ENCODE measurements at places on chromosomes 4 and X.
A peak's percentile ranks its signal among the peaks of the same experiment; 100 is the strongest.

DNA sequence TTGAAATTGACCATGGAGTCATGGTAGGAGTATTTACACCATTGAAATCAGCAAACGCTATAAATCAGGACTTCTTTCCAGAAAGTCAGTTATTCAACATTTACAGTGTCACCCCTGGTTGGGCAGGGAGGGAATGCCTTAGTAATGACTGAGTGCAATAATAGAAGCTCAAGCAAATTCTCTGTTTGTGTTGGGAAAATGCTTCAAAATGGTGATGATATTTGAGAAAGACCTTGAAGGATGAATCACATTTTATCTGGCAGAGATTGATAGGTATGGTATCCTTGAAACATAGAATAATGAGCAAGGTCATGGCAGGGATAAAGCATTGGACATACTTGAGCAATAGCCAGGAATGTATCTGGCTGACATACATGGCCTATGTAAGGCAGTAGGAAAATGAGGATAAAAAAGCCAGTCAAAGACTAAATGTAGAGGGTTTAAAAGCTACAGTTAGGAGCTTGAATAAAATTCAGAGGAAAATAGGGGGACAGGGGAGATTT lies 248.7 kb downstream of the FMR1NB start:
- peak; percentile 76 for DNase-seq

DNA sequence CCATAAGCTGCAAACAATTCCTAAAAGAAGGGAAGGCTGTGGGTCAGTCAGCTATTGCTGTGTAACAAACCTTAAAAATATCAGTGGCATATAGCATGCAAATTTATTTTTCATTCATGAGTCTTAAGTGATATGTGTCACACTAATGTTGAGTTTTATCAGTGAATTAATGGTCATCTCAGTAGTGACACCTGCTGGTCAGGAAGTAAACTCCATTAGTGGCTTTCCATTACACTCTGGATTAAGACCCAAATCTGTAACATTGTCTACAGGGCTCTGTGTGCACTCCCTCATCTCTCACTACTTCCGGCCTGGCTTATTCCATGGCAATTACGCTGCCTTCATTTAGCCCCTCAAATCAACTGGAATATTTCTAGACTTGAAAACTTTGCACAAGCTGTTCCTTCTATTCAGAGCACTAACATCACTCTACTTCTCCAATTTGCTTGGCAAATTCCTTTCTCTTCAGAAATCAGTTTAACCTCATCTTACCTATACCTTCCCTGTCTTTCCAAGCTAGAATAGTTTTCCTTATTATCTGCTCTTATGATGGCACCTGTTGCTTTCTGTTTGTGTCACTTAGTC lies 217.3 kb upstream of the TAPT1 start:
- peak; percentile 46 for DNase-seq

GRCh38 chr4:7506572-7506971 lies 71.8 kb upstream of the PSAPL1 start:
- no peak for DNase-seq

DNA sequence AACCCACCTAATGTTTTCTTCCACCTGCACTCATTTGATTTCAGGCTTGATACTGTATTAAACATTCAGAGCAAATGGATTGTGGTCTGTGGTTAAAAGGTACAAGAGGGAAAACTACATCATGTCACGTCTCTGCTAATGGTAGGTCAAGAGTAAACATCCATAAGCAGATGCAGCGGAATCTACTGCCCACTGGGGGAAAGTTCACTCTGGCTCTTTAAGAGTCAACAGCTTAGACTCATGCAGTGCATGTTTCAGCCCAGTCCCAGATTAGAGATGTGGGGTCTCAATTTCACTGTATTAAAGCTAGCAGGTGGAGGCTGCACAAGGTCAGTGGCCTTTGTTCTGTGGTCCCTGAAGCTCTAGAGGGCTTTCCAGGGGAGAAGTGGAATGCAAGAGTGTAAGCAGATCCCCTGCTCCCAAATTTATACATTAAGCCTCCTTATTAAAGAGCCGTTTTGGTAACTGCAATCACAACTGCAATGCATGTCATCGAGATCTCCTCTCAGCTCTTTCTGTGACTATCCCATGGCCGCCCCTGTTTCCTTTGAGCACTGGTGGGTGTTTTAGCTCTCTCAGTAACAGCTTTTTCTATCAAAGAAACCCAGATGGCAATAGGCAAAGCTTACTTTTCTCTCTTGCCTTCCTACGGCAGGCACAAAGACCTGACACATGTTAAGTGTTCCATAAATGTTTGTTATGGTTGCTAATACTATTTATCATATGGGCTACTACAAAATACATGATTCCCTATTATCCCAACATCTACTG lies 53.4 kb downstream of the LDB2 start:
- peak; percentile 21 for DNase-seq

- peak; percentile 95 for DNase-seq
Measured at GRCh38 chr4:86927843-86928395, 6.9 kb upstream of the AFF1 start.

GRCh38 chr4:81565142-81565870 lies 93.6 kb upstream of the RASGEF1B start:
- peak; percentile 1 for DNase-seq

GRCh38 chr4:56959100-56959499 lies 18.3 kb downstream of the NOA1 start:
- DNase-seq = no peak

GRCh38 chr4:163967263-163967662 lies 472.8 kb downstream of the TMA16 start:
- no peak for DNase-seq

DNA sequence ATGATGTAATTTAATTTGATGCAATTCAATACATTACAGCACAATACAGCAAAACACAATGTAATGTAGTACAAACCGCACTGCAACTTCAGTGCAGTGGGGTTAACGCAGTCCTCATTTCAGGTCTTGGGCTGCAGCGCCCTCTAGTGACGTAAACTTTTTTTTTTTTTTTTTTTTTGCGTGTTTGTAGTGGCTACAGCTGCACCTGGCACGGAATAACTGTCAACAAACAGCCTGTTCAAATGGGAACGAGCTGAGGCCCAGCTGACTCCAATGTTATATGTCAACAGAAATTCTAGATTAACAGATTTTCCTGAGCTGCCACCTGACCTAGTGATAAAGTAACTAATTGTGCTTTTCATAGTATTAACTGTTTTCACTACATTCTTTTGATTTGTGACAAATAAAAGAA lies 33.5 kb upstream of the RASSF6 start:
- DNase-seq = peak; percentile 67

GRCh38 chr4:120850018-120850599 lies 72.4 kb downstream of the PRDM5 start:
- DNase-seq = peak; percentile 91

GRCh38 chrX:15790769-15791290 lies 546 bp downstream of the ZRSR2 start:
- no peak for DNase-seq

DNA sequence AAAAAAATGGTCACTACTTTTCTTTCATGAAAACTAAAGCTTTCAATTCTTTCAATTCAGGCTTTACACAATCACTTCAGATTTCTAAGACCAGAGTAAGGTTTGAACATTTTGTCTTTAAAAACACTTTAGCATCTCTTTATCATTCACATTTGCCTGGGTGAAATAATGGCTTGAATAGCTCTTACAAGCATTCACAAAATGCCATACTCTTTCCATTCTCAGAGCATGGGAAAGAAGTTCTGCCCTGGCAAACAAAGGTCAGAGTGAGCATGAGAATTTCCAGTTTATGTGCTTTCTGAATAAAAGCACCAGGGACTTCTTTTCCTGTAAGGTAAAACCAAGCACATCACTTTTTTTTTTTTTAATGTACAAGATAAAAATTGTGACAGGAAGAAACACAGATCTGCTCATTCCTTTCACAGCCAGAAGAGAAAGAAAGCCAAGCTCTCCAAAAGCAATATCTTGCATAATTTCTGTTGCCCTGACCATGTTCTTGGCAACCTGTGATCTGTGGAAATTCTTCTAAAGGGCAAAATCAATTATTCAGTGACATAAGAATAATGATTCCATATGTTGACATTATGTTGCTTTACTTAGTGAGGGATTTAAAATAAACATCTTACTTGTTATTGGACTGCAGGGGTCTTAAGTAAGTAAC lies 64.8 kb downstream of the CD40LG start:
- DNase-seq = no peak

DNA sequence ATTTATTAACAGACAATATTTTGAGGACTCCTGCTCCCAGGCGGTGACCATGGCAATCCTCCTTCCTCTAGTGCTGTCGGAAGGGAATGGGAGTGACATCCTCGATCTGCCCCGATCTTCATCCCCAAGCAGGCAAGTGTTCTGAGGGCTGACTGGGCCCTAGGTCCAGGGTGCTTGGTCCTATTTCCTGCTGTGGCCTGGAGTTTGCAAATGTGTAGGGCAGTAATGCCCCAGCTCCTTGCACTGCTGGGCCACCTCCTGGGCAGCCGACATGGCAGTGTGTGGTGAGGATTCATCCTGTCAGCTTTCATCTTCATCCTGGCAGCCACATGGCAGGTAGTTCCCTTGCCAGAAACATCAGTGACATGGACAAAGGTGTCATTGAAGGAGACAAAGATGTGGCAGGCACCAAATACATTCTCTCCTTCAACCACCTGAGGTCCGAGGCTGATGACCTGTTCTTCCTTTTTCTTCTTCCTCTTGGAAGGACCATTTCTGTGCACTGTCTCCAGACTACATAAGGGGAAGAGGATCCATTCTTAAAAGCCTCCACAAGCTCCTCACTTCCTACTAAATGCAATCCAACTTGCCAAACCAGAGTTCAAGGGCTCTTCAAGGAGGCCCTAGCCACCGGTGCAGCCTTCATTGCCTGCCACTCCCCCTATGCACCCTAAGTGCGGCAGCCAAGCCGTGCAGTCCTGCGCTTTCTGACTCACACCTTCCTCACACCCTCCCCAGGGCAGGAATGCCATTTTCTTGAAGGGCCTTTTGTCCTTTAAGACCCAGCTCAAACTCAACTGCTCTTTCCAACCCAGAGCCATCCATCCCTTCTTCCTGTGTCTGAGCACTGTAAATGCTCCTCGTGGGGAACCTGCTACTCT lies 65.7 kb downstream of the TMEM154 start:
- no peak for DNase-seq

GRCh38 chrX:40278340-40279090 lies 180.8 kb upstream of the BCOR start:
- peak; percentile 76 for DNase-seq

- no peak for DNase-seq
Measured at GRCh38 chrX:38036466-38036865, 30.1 kb downstream of the SYTL5 start.

GRCh38 chr4:2186133-2186864 lies 55.6 kb downstream of the HAUS3 start:
- DNase-seq = peak; percentile 7

GRCh38 chr4:336099-336892 lies 1.3 kb upstream of the ZNF141 start:
- DNase-seq = peak; percentile 0

- no peak for DNase-seq
Measured at GRCh38 chr4:127224556-127224955, 408.2 kb upstream of the INTU start.

- no peak for DNase-seq
Measured at GRCh38 chr4:141132072-141132708, 1.1 kb downstream of the RNF150 start.

DNA sequence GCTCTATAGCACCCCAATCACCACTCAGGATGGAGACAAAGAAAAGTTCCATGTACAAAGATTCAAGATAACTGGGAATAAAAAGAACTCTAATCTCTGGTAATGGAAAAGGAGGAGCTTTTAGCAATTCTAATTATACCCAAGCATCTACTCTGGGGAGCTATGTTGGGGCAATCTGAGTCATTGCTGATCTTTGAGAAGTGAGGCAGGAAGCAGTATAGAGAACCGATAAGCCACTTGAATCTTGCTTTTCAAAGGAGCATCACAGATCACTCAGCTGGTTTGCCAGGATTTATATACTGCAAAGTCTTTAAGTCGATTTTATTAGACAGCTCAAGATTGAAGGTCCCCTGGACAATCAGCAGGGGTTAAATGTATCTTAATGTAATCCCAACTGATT lies 220.0 kb downstream of the ENOX2 start:
- DNase-seq = no peak

DNA sequence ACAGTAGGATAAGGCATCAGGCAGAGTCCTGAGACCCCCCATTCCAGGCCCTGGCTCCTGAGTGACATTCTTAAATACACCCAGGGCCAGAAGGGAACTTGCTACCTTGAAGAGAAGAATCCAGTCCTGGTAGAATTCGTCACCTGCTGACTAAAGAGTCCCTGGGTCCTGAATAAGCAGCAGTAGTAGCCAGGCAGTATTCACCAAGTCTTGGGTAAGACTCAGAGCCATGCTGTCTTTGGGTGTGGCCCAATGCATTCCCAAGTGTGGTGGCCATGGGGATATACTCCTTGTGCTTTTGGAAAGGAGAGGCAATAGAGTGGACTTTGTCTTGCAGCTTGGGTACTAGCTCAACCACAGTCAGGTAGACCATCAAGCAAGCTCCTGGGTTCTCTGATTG lies 359.1 kb downstream of the DMD start:
- DNase-seq = no peak

DNA sequence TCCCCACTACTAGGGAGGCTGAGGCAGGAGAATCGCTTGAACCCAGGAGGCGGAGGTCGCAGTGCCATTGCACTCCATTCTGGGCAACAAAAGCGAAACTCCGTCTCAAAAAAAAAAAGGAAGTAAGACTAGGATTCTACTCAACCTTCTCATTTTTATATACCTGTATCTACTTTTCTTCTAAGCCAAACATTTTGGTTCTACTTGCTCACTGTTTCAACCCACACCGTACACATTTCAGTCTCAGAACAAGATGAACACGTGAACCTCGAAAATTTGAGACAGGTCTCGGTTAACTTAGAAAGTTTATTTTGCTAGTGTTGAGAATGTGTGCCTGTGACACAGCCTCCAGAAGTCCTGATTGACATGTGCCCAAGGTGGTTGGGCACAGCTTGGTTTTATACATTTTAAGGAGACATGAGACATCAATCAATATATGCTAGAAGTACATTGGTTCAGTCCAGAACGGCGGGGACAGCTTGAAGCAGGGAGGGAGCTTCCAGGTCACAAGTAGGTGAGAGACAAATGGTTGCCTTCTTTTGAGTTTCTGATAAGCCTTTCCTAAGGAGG lies 3.7 kb downstream of the ADD1 start:
- DNase-seq = no peak
